ENCODE measurements at places on chromosomes 3 and 15.

DNA sequence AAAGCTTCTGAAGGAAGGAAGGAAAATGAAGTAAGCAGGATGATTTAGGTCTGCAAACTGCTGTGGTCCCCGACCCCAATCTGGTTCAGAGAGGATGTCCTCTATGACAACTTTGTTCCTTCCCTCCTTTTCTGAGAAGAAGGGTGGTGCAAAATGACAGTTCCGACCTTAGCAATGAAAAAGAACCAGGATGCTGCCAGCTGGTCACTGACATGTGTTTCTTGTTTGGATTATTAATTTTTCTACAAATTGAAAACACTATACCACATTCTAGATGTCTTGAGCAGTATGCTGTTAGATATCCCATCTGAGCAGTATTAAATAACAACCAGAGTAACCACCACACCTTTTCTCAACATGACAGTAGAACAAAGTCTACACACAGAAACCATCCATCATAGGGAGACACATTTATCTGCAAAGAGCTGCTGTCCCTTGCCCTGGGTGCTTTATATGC lies 27.5 kb downstream of the CDCP1 start:
- H3K4me3 ChIP-seq: no peak overlapping the region
- no peak for DNase-seq
- H3K27me3 ChIP-seq: no peaks in the 10 kb centered on the region
- H3K36me3 ChIP-seq: no peaks in the 10 kb centered on the region
- H3K4me1 ChIP-seq: peaks cover 25% of the 10 kb centered on the region

DNA sequence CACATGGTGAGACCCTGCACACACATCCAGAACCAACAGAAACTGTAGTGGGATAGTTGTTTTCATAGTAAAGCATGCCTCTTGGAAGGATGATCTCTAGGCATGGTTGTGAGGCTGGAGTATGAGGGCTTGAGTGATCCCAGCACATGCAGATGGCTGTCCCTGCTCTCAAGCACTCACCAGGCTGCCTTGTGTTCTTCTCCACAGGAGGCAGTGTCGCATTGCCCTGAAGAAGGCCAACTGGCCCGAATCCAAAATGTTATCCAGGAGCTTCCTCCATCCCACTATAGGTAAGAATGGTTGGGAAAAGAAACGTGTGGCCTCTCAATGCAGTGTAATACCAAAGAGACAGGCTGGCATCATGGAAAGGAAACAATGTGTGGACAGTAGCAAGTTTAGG lies 82.7 kb downstream of the TMEM39A start:
- no peak overlapping the region for H3K27ac ChIP-seq
- peaks cover 11% of the 10 kb centered on the region for H3K36me3 ChIP-seq
- no peak overlapping the region for H3K4me3 ChIP-seq
- H3K27me3 ChIP-seq: no peaks in the 10 kb centered on the region
- no peaks in the 10 kb centered on the region for H3K4me1 ChIP-seq

- H3K27ac ChIP-seq: no peak overlapping the region
- DNase-seq: no peak
- H3K4me1 ChIP-seq: no peaks in the 10 kb centered on the region
- no peaks in the 10 kb centered on the region for H3K27me3 ChIP-seq
- H3K36me3 ChIP-seq: no peaks in the 10 kb centered on the region
Measured at GRCh38 chr3:68151359-68151758, 496.9 kb upstream of the SUCLG2 start.

GRCh38 chr3:161310649-161311423 lies 60.5 kb downstream of the SPTSSB start:
- H3K4me3 ChIP-seq: no peak overlapping the region
- no peaks in the 10 kb centered on the region for H3K36me3 ChIP-seq
- DNase-seq: no peak
- no peak overlapping the region for H3K27ac ChIP-seq

DNA sequence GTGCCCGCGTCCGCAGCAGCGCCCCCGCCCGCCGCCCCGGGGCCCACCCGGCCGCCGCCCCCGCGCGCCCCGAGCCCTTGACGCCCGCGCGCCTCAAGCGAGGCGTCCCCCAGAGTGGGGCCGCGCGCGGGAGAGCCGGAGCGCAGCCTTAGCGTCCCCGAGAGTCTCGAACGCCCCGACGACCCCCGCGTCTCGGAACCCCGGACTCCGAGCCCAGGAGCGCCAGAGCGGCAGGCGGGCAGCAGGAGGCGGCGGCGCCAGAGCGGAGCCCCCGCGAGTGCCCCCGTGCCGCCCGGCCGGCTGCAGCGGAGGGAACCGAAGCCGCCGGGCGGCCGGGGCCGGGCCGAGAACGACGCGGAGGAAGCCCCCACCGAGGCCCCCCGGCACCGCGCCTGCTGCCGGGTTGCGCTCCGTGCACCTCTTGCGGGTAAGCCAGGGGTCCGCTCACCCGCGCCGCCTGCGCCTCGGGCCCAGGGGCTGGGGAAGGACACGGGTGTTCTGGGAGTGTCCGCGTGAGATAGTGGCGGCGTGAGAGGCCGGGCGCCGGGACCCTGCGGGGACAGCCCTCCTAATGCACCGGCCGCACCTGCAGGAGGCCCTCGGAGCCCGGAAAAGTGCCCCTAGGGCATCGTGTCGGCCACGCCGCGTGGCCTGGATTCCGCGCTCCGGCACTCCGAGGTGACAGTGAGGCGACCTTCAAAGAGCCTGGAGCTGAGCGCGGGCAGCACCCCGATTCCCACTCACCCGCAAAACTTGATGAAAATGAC lies 52.0 kb upstream of the ULK4 start:
- no peak for DNase-seq
- H3K27me3 ChIP-seq: no peaks in the 10 kb centered on the region
- peak overlapping the region; percentile 88 for H3K27ac ChIP-seq
- H3K4me3 ChIP-seq: peak overlapping the region; percentile 97

DNA sequence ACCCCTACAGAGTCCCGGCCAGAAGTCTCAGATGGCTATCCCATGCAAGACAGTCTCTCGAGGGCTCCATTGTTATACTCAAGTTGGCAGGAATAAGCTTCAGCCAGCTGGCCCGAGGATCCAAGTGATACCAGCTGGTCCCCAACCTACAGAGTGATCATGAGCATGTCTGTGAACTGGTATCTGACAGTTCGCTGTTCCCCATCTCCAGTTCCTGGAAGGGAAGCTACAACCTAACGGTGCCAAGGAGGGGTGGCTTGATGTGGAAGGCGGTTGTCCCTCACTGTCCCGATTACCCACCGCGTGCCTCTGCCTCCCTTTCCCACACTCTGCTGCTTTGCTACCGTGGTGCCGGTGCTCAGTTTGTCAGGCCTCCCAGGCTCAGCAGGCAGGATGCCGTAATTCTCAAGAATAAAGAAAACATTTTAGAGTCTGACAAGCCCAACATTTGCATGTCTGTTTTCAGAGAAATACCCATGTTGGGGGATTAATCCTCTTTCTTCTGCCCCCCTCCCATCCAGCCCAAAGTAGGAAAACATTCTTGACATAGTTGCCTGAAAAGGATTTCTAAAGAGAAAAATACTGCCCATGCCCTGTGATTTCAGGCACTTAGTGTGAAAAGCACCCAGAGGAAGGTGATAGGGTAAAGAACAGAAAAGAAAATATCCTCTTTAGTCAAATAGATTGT lies 49.4 kb upstream of the HES1 start:
- DNase-seq: no peak
- no peak overlapping the region for H3K4me3 ChIP-seq
- H3K27ac ChIP-seq: no peak overlapping the region
- H3K4me1 ChIP-seq: peaks cover 14% of the 10 kb centered on the region

GRCh38 chr15:95260856-95261255 lies 1029.5 kb downstream of the MCTP2 start:
- no peaks in the 10 kb centered on the region for H3K36me3 ChIP-seq
- no peaks in the 10 kb centered on the region for H3K27me3 ChIP-seq
- no peak overlapping the region for H3K27ac ChIP-seq

- H3K36me3 ChIP-seq: no peaks in the 10 kb centered on the region
- no peak overlapping the region for H3K27ac ChIP-seq
- no peak overlapping the region for H3K4me3 ChIP-seq
- DNase-seq: peak; percentile 72
- no peaks in the 10 kb centered on the region for H3K27me3 ChIP-seq
Measured at GRCh38 chr3:134652409-134652831, 1.6 kb upstream of the KY start.

DNA sequence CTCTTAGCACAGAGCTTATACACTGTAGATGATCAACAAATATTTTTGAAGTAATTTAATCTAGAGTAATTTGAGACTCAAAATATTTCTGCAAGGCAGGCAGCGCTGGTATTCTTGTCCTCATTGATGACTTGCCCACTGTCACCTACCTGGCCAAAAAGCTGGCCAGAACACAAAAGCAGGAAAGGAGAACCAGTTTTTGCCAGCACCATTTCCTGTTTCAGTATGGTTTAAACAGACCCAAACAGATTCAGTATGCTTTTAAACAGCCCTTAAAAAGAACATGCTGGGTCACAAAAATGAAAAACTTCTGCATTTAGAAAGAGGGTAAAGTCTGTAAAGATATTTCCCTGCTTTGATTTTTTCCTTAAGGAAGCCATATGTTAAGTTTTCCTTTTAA lies 42.3 kb upstream of the ZNF280D start:
- no peak for DNase-seq
- H3K4me3 ChIP-seq: no peak overlapping the region
- H3K27ac ChIP-seq: no peak overlapping the region
- peaks cover 16% of the 10 kb centered on the region for H3K4me1 ChIP-seq
- H3K27me3 ChIP-seq: no peaks in the 10 kb centered on the region

- no peak for DNase-seq
- H3K27ac ChIP-seq: peak overlapping the region; percentile 96
- no peak overlapping the region for H3K4me3 ChIP-seq
- no peaks in the 10 kb centered on the region for H3K36me3 ChIP-seq
- H3K27me3 ChIP-seq: no peaks in the 10 kb centered on the region
Measured at GRCh38 chr3:15207836-15208504, 1.9 kb downstream of the CAPN7 start.

GRCh38 chr3:124656531-124656930 lies 73.7 kb upstream of the UMPS start:
- no peak for DNase-seq
- H3K27me3 ChIP-seq: no peaks in the 10 kb centered on the region
- no peaks in the 10 kb centered on the region for H3K4me1 ChIP-seq
- H3K4me3 ChIP-seq: no peak overlapping the region

DNA sequence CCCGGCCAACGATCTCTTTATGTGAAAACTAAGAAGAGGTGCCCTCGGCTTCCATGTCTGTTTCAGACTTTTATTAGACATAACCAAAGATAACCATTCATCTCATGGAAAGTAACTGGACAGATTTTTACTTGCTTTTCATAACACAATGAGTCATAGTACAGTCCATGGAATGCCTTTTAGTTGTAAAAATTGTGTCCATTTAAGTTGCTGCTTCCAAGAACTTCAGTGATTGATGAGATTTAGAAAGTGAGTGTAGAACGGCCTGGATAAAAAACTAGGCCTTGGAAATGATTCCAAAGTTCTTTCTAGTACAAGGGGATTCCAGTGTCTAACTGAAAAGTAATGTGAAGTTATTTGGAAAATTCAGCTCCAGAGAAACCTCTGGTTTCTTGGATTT lies 10.8 kb downstream of the EIF2AK4 start:
- peaks cover 45% of the 10 kb centered on the region for H3K36me3 ChIP-seq
- H3K4me3 ChIP-seq: no peak overlapping the region
- DNase-seq: no peak
- H3K27ac ChIP-seq: no peak overlapping the region

DNA sequence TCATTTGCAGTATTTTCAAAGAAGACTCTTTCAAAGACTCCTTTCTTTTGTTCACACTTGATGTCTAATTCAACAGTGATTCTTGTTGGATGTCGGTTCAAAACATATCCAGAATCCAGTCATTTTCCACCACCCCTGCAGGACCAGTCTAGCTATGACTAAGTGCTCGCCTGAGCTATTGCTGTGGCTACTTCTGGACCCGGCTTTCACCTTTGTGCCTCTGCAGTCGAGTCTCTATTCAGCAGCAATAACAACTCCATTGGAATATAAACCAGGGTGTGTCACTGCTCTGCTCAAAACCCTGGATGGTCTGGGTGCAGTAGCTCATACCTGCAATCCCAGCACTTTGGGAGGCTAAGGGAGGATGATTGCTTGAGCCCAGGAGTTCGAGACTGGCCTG lies 55.0 kb downstream of the PRICKLE2 start:
- H3K27ac ChIP-seq: no peak overlapping the region
- H3K4me1 ChIP-seq: peaks cover 33% of the 10 kb centered on the region

DNA sequence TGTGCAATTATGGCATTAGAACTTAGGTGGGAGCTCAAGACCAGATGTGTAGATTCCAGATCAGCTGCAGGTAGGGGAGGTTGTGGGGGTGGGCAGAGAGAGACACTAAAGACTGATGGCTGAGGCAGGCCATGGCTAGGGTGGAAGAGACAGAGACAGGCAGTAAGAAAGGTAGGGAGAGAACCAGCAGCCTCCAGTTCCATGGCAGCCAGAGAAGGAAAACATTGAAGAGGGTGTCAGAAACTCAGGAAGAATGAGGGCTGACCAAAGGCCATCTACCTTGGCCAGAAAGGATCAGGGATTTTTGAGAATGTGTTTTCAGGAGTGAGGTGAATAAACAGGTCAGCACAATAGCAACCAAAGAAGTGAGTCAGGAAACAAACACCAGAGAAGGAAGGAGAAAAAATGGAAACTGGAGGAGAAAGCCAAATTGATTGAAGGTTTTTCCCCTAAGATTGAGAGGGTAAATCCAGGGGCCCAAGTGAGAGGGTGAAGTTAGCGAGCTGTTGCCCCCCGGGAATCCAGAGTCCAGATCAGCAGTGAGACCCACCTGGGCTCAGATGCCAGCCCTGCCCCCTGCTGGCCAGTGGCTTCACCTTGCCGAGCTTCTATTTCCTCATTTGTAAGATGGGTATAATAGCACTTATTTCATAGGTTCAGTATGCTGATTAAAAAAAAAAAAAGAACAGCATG lies 41.0 kb downstream of the ABHD2 start:
- no peaks in the 10 kb centered on the region for H3K36me3 ChIP-seq
- DNase-seq: no peak
- no peak overlapping the region for H3K4me3 ChIP-seq
- H3K4me1 ChIP-seq: peaks cover 30% of the 10 kb centered on the region
- H3K27me3 ChIP-seq: no peaks in the 10 kb centered on the region

GRCh38 chr15:60520013-60520824 lies 41.3 kb upstream of the ICE2 start:
- no peak overlapping the region for H3K27ac ChIP-seq
- no peaks in the 10 kb centered on the region for H3K27me3 ChIP-seq
- H3K36me3 ChIP-seq: no peaks in the 10 kb centered on the region
- H3K4me1 ChIP-seq: peaks cover 34% of the 10 kb centered on the region
- no peak overlapping the region for H3K4me3 ChIP-seq

DNA sequence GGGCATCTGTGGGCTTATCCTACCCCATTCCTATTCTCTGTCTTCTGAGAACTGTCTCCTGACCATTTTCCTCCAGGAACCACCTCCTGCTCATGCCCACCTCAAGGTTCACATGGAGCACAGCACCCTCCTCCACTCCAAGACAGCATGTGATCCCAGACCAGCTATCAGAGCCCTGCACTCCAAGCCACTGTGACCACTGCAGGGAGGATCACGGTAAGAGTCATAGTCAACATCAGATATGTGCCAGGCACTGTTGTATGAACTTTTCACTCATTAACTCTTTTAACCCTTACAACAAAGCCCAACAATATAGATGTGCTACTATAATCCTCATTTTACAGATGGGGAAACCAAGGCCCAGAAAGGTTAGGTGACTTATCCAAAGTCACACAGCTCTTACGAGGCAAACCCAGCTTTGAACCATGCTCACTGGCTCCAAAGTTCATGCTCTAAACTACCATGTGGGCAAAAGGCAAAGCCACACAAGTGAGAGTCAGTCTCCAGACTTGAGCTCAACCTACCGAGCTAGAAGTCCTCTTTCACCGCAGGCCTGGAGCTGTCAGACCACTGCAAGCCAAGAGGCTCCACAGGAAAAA lies 115.1 kb upstream of the IQSEC1 start:
- H3K36me3 ChIP-seq: no peaks in the 10 kb centered on the region
- H3K4me1 ChIP-seq: no peaks in the 10 kb centered on the region
- DNase-seq: no peak
- no peak overlapping the region for H3K4me3 ChIP-seq
- H3K27ac ChIP-seq: no peak overlapping the region

Data from vagina (tissue), 2 donors.